GM20000 (cell line): ENCODE measurements at places on chromosomes 2 and 18.

GRCh38 chr18:79944126-79944731, 7.2 kb downstream of the SLC66A2 start:
- peak; percentile 44 for DNase-seq

DNA sequence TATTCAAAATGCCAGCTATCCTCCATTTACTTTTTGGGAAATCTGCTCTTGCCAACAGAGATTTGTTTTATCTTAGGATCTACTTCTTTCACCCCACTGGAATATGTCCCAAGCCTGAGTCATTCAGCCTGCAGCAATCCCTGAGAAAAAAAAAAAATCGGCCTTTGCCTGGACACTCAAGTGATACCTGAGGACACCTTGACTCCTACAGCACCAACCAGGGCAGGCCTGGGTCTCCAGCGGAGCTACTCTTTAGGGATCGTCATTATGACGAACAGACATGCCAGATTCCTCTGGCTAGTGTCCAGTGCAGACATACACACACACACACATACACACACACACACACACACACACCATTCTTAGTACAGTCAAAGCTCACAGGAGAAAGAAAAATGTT, 2.2 kb upstream of the UGT1A6 start:
- DNase-seq, result no peak

- DNase-seq, result no peak
Observed at GRCh38 chr2:112318515-112318914, 43.1 kb downstream of the ZC3H6 start.

DNA sequence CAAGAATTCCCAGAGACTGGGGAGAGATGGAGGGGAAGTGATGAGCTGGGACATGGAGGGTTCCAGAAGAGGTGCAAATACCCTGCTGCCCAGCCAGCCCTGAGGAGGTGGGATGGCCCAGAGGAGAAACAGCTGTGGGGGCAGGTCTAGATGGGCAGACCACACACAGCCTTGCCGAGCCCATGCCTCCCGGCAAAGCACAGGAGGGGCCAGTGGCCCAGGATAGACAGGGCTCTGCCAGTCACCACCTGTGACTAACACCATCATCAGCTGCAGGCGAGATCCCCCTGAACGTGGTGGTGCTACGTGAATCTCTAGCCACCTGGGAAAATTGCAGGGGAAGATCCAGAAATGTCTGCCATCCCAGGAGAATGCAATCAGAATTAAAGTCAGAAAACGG, 39.4 kb downstream of the SCTR start:
- no peak for DNase-seq

- DNase-seq, result peak; percentile 36
Observed at GRCh38 chr2:63544017-63544627, 44.2 kb downstream of the WDPCP start.

- no peak for DNase-seq
Observed at GRCh38 chr2:47250586-47251403, 95.7 kb upstream of the STPG4 start.

DNA sequence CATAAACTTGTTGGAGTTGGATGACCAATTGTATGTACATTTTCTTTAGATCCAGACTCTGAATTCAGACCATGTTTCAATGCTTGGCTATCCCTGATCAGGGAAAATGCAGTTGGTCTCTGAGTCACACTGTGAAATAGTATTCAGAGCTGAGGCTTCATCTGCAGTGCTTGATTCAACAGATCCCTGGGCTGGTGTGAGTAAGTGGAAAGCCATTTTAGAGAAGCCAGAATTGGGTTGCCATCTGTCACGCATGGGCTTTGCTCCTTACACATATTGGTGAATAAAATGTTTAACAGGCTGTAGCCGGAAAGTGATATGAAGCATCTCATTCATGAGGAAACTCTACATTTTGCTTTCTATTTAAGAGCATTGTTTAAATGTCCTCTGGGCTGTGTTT, 50.0 kb upstream of the ACYP2 start:
- DNase-seq, result no peak

GRCh38 chr2:197599285-197599965, 76.0 kb downstream of the RFTN2 start:
- peak; percentile 60 for DNase-seq

DNA sequence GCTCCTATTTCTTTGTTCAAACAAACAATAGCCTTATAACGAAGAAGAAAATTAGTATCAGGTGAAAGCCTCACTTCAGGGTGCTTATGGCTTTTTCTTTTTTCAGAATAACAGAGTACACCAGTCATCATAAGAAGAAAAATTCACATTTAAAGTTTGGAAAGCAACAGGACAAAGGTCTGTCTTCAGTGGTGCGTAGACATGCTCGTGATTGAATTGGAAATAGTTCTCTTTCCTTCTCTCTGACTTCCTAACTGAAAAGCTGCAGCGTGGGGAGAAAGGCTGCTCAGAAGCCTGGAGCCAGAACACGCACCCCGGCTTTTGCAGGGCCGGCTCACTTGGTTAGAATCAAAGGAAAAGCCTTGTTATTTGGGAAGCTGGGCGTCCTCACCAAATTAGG, 127.6 kb upstream of the ZNF516 start:
- DNase-seq, result no peak

GRCh38 chr2:236078297-236079255, 89.6 kb downstream of the GBX2 start:
- DNase-seq, result no peak

- no peak for DNase-seq
Observed at GRCh38 chr2:168155680-168156079, 91.7 kb downstream of the STK39 start.

GRCh38 chr2:168035458-168035857, 211.9 kb downstream of the STK39 start:
- no peak for DNase-seq

DNA sequence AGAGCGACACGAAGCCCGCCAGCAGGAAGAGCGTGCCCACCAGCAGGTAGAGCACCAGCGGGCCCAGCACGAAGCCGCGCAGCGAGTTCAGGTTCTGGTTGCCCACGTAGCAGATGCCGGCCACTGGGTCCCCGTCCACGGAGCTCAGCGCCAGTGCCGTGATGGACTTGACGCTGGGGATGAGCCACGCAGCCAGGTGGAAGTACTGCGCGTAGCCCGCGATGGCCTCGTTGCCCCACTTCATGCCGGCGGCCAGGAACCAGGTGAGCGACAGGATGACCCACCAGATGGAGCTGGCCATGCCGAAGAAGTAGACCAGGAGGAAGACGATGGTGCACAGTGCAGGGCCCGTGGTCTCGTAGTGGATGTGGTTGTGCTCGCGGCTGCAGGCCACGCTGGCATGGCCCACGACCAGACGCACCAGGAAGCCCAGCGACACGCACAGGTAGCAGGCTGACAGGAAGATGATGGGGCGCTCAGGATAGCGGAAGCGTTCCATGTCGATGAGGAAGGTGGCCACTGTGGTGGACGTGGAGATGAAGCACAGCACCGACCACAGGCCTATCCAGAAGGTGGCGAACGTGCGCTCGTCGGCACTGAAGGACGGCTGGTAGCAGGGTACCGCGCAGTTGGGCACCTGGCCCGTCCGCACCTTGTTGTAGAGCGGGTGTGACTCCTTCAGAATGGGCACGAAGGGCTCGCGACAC, 2.1 kb downstream of the FZD5 start:
- peak; percentile 45 for DNase-seq

- DNase-seq, result no peak
Observed at GRCh38 chr2:41774011-41774605, 273.7 kb upstream of the PKDCC start.
